ENCODE measurements at places on chromosomes 12 and 14.

DNA sequence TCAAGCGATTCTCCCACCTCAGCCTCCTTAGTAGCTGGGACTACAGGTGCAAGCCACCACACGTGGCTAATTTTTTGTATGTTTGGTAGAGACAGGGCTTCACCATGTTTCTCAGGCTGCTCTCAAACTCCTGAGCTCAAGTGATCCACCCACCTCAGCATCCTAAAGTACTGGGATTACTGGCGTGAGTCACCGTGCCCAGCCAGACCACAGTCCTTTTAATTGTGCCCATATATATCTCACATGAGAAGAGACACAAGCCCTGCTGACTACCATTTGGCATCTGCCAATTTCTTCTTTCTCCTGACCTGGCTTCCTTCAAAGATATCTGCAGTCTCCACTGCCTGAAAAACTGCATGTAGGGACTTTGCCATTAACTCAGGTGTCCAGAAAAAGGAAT lies 142.5 kb downstream of the DPY19L2 start:
- DNase-seq = peak; percentile 41

DNA sequence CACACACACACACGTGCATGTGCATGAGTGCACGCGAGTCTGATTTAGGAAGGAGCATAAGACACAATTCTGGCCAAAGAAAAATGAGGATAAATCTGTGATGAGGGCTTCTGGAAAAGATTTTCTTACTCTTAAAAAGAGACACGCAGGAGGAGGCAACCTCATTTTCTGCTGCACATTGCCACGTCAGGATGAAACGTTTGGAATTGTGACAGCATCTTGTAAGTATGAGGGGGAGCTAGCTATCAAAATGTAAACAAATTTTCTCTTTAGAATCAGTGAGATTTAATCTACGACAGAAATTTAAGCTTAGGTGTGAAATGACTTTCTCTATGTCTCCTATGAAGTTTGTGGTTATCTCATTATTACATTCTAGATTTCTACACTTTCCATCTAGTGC lies 31.1 kb upstream of the NUBPL start:
- no peak for DNase-seq

DNA sequence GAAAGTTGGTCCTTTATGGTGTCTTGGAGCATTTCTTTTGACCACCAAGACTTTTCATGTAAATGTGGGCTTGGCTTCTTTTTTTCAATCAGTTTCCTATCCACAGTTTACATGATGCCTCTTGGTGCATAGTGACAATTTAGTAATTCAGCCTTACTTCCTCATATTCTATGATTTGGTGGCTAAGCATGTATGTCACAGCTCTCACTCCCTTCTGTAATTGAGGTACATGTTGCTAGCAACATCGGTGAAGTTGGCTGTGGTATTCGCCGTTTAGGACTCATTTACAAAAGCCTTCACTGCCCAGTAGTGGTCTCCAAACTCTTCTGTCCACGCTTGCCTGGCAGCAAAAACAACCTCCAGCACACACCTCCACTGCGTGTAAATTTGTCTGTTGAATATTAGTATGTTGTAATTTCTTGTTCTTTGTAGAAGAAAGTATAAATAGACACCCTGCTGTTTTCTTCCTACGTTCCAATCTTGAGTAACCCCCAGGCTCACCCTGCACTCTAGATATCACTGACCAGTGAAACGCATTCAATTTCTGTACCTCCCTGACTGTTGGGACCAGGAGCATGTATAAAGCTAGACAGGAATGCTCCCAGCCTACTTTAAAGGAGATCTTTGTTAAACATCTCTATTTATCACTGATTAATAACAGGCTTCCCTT lies 90.4 kb downstream of the PPP2R5C start:
- no peak for DNase-seq

GRCh38 chr12:83040339-83040738 lies 353.6 kb downstream of the TMTC2 start:
- no peak for DNase-seq

- no peak for DNase-seq
These were observed 151.5 kb downstream of the AACS start for GRCh38 chr12:125216756-125217155.

- DNase-seq = no peak
These were observed 291.7 kb downstream of the ZFP36L1 start for GRCh38 chr14:68501171-68501570.

- DNase-seq = peak; percentile 36
These were observed 91.8 kb upstream of the RIC8B start for GRCh38 chr12:106682594-106683234.
